ENCODE measurements at places on chromosomes 3 and 15.

DNA sequence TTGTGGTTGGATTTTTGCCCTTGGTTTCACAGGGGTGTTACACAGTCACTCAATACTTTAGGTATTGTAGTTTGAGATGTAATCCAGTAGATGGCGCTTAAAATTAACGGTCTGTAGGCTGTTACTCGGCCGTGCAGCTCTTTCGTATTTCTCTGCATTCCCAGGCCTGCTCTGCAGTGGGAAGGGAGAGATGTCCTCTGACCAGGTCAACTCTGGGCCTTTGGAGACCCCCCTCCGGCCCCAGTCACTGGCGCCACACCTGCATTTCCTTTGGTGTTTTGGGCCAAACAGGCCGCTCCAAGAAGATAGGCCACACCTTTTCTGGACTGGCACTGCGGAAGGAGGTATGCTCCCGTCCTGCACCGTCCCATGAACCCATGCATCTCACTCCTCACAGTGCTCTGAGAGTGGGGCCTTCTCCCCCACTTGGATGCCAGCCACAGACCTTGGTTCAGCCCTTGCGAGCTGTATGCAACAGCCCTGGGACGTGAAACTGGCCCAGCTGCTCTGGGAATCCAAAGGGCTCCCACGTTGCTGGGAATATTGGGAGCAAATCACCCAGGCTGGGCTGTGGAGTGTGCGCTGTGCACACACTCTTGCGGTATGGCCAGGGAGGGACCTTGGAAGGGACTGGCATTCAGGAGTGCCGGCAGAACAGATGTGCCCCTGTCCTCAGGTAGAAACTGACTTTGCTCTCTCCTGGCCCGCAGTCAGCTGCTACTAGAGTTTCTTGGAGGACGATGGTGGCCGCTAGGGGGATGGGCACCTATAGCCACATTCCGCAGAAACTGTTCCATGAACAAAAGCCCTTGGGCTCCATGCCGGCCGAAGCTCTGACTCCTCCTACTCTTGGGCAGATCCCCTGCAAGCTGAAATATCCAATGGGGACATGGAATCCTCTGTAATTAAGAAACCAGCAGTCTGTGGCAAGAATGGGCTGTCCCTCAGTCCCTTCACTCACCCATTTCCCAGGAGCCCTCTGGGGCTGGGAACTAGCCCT, 410.5 kb upstream of the CADM2 start:
- no peaks in the 10 kb centered on the region for H3K36me3 ChIP-seq
- H3K4me3 ChIP-seq, result no peak overlapping the region

DNA sequence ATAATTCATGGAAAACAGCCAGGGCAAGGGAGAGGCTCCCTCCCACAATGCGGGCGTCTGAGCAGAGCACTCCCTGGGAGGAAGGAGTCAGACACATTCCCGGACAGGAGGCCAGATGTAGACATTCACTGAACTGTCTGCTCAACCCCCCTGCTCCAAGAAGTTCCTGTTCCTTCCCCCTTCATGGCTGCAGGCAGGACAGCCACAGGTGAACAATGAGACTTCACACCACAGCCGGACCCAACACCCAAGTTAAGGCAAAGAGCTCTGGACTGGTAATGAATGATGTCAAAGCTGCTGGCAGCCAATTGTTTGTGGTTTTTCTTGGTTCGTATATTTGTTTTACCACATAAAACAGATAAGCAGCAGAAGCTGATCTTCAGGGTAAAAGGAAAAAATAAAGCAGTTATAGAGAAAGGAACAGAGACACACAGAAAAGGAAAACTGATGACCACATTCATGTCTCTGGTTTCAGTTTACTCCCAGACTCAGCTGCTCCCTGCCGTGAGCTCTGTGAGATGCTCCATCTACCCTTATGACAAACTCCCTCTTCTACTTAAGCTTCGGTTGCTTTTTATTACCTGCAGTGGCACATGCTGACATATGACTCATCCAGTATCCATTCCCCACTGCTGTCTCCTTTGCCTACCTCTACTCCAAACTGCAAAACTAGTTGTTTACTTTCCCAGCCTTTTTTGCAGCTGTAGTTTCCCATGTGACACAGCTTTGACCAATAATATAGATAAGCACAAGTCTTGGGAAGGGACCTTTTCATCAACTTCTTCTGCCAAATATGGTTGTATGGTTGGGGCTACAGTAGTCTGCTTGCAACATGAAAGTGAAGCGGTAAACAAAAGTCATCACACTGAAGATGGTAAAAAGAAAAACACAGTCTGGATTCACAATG, 33.1 kb downstream of the DZIP1L start:
- H3K27ac ChIP-seq, result no peak overlapping the region
- no peak for DNase-seq
- no peak overlapping the region for H3K4me3 ChIP-seq
- no peaks in the 10 kb centered on the region for H3K4me1 ChIP-seq
- H3K27me3 ChIP-seq, result no peaks in the 10 kb centered on the region
- H3K36me3 ChIP-seq, result peaks cover 51% of the 10 kb centered on the region

- no peak for DNase-seq
- H3K27ac ChIP-seq, result no peak overlapping the region
- H3K4me3 ChIP-seq, result no peak overlapping the region
- no peaks in the 10 kb centered on the region for H3K4me1 ChIP-seq
- no peaks in the 10 kb centered on the region for H3K36me3 ChIP-seq
These were observed 260.7 kb downstream of the UBE2E2 start for GRCh38 chr3:23463791-23464190.

DNA sequence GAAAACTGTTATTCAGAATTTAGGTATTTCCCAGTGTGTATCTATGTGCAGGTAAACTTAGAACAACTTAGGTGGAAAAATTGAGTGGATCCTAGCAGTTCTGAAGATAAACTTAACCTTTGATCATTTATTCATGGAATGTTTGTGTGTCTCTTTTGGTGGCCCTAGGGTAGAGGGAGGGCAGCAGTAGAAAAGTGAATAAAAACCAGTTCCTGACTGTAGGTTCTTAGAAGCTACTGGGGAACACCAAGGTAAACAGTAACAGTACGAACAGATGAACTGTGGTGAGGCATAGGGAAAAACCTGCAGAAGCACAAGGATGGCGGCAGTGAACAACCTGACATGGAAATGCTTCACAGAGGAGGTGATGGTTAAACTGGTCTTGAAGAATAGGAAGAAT, 2.5 kb downstream of the SNRK start:
- H3K27ac ChIP-seq, result no peak overlapping the region
- no peaks in the 10 kb centered on the region for H3K27me3 ChIP-seq
- no peak for DNase-seq
- peaks cover 9% of the 10 kb centered on the region for H3K36me3 ChIP-seq
- no peak overlapping the region for H3K4me3 ChIP-seq

DNA sequence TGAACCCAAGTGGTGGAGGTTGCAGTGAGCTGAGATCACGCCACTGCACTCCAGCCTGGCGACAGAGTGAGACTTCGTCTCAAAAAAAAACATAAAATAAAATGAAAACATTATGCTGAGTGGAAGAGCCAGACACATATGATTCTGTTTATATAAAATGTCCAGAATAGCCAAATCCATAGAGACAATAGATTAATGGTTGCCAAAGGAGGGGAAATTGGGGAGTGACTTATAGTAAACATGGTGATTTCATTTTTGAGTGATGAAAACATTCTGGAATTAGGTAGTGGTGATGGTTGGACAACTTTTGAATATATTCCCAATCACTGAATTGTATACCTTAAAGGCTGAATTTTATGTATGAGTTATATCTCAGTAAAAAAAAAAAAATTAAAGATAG, 172.0 kb upstream of the BFSP2 start:
- DNase-seq, result no peak
- no peaks in the 10 kb centered on the region for H3K27me3 ChIP-seq
- peaks cover 14% of the 10 kb centered on the region for H3K36me3 ChIP-seq
- H3K27ac ChIP-seq, result no peak overlapping the region
- no peak overlapping the region for H3K4me3 ChIP-seq

- no peaks in the 10 kb centered on the region for H3K36me3 ChIP-seq
- no peaks in the 10 kb centered on the region for H3K27me3 ChIP-seq
- DNase-seq, result no peak
- no peak overlapping the region for H3K4me3 ChIP-seq
- H3K4me1 ChIP-seq, result no peaks in the 10 kb centered on the region
These were observed 95.4 kb downstream of the KCNAB1 start for GRCh38 chr3:156215751-156216150.

DNA sequence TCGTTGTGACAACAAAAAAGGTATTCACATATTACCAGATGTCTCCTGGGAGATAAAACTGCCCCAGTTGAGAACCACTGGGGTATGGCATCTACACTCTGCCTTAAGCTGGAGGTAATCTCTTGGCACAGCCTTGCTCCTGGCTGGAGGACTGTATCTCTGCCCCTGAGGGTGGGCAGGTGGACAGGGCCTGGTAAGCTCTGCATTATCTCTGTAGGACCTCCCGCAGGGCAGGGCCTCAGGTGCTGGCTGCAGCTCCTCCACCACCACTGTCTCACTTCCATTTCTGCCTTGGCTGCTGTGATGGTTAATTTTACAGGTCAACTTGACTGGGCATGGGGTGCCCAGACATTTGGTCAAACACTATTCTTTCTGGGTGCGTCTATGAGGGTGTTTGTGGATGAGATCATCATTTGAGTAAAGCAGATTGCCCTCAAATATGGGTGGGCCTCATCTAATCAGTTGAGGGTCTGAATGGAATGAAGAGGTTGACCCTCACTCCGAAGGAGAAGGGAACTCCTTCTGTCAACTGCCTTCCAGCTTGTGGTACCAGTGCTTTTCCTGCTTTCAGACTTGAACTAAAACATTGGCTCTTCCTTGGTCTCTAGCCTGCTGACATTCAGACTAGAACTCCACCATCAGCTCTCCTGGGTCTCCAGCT, 9.8 kb upstream of the RHCG start:
- no peak overlapping the region for H3K27ac ChIP-seq
- H3K36me3 ChIP-seq, result no peaks in the 10 kb centered on the region
- no peak overlapping the region for H3K4me3 ChIP-seq
- DNase-seq, result no peak

- H3K27me3 ChIP-seq, result no peaks in the 10 kb centered on the region
- H3K27ac ChIP-seq, result no peak overlapping the region
- H3K4me1 ChIP-seq, result no peaks in the 10 kb centered on the region
- no peak overlapping the region for H3K4me3 ChIP-seq
- no peak for DNase-seq
- no peaks in the 10 kb centered on the region for H3K36me3 ChIP-seq
These were observed 210.7 kb downstream of the PDCD6IP start for GRCh38 chr3:34008836-34009809.

GRCh38 chr3:50194903-50195500, 3.6 kb downstream of the GNAT1 start:
- H3K27me3 ChIP-seq, result no peaks in the 10 kb centered on the region
- H3K4me3 ChIP-seq, result peak overlapping the region; percentile 63
- H3K4me1 ChIP-seq, result no peaks in the 10 kb centered on the region
- no peak overlapping the region for H3K27ac ChIP-seq

GRCh38 chr15:94015324-94015723, 216.0 kb upstream of the MCTP2 start:
- H3K36me3 ChIP-seq, result peaks cover 3% of the 10 kb centered on the region
- no peak for DNase-seq
- no peaks in the 10 kb centered on the region for H3K27me3 ChIP-seq
- no peaks in the 10 kb centered on the region for H3K4me1 ChIP-seq
- no peak overlapping the region for H3K4me3 ChIP-seq
- no peak overlapping the region for H3K27ac ChIP-seq

Data from H9 (cell line).